T-cell (primary cell): ENCODE measurements at places on chromosomes 3 and 15. TPM values are rescaled to one million over a fixed set of nuclear protein-coding genes. Genes with fewer than 3 reads are reported as not detected.

- no peaks in the 10 kb centered on the region for H3K36me3 ChIP-seq
- DNase-seq, result no peak
- no peak overlapping the region for H3K27ac ChIP-seq
- no peaks in the 10 kb centered on the region for H3K27me3 ChIP-seq
- H3K4me3 ChIP-seq, result no peak overlapping the region
Observed at GRCh38 chr3:173732237-173732636, 334.7 kb downstream of the NLGN1 start.

DNA sequence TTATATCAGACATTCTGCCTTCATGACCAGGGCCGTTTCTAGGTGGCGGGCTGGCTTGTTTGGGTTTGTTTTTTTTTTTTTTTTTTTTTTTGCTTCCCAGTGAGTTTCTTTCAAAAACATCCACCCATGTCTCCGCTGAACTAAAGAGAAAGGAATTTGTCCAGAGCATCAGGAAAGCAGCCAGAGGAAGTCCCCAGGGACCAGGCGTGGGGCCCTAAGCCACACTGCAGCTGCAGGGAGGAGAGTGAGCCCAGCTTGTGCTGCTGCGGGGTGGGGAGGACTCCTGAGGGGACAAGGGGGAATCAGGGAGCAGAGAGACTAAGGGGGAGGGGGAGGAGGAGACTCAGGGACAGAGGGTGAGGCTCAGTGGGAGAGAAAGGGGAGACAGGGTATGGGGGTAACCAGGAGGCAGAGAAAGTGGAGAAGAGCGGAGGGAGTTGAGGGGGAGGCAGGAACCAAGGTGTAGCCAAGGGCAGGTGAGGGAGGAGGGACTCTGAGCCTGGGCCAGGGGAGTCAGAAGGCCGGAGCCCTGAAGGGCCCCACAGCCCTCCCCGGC lies 49.5 kb downstream of the CYP11A1 start:
- H3K4me3 ChIP-seq, result no peak overlapping the region
- H3K27me3 ChIP-seq, result peaks cover 10% of the 10 kb centered on the region
- H3K36me3 ChIP-seq, result no peaks in the 10 kb centered on the region
- DNase-seq, result no peak
- no peak overlapping the region for H3K27ac ChIP-seq

Gene GOLGA8A
- 257 TPM for total RNA-seq

Gene KBTBD13
- not detected for total RNA-seq

Gene EPM2AIP1
- 29.3 TPM for total RNA-seq
